ENCODE measurements at places on chromosomes 12 and 14.
A peak's percentile ranks its signal among the peaks of the same experiment; 100 is the strongest.

- DNase-seq: no peak
These were observed 81.6 kb downstream of the RAD52 start for GRCh38 chr12:867905-868304.

- peak; percentile 19 for DNase-seq
These were observed 142.9 kb upstream of the BTG1 start for GRCh38 chr12:92288561-92288960.

DNA sequence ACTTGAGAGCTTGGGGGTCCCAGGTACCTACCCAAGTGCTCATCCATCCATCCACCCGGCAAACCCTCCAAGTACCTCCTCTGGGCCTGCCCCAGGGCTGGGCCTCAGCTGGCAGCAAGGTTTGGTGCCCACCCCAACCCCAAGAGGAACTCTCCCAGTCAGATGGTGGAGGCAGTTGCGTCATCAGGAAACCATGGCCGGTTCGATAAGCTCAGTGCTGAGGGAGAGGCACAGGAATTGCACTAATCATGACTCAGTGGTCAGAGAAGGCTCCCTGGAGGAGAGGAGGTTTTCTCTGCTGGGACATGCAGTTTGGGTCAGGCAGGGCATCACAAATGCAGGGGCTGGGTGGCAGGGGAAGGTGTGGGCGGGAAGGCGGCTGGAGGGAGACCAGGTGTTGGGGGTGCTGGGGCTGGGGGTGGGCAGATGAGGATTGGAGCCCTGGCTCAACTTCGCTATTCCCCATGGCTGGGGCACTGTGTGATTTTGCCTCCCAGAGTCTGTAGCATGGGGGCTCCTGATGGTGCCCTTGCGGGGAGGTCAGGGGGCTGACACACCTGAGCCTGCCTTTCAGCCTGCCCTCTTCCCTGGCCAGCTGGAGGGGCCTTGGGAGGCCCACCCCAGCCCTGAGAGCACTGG, 32.2 kb downstream of the SH2B3 start:
- DNase-seq: no peak

DNA sequence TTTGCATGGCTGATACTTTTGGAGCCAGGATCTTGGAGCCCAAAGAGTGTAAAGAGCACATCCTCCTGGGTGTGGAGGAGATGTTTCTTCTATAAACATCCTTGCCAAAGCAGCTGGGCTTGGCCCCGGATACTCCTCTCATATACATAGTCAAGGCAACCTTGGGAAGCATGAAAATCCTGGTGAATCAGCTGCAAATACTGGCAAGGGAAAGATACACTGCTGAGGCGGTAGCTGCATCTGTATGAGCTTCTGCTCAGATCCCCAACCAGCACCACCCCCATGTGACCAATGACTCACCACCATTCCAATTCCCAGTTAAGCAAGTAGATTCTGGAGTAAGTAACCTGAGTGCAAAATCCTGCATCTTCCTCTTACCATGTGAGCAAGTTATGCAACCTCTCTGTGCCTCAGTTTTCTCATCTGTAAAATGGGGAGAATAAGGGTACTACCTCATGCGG, 567.4 kb downstream of the MED13L start:
- peak; percentile 88 for DNase-seq

DNA sequence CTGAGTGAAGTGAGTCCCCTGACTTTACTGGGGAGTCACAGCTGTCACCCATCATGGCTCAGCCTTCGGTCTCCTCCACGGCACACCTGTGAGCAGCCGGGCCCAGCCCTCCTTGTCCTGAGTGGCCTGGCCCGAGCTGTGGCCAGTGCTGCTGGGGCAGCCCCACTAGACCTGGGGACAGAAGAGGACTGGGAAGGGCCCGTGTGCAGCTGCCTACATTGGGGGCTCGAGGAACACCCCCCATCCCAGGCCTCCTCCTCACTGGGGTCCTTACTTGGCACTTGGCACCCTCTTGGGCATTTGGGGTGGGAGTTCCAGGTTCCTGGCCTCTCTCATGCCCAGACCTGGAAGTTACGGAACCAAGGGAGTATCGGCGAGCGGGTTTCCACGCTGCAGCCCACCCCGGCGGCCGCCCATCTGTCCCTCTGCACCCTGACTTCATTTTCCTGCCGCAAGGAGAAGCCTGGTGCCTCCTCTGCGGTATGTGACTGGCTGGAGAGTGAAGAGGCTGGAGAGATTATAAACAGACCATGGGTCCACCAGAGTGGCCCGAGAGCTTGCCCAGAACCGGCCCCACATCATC, 179.7 kb downstream of the KIF26A start:
- DNase-seq: no peak

- no peak for DNase-seq
These were observed 182.9 kb upstream of the SLC38A2 start for GRCh38 chr12:46555406-46555852.

GRCh38 chr14:59046746-59047145, 141.7 kb upstream of the DAAM1 start:
- DNase-seq: peak; percentile 24

DNA sequence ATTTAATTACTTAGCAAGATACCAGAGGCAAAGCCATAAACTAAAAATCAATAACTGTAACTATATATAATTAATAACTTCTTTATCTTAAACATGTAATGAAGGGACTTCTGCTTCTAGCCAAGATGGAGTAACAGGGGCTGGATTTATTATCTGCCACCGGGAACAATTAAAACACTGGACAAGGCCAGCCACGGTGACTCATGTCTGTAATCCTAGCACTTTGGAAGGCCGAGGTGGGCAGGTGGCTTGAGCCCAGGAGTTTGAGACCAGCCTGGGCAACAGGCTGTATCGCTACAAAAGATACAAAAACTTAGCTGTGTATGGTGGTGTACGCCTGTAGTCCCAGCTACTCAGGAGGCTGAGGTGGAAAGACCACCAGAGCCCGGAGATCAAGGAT, 113.6 kb downstream of the TAOK3 start:
- DNase-seq: no peak

GRCh38 chr12:56928262-56928661, 5.9 kb downstream of the SDR9C7 start:
- DNase-seq: no peak

GRCh38 chr14:76786601-76787000, 25.3 kb downstream of the VASH1 start:
- no peak for DNase-seq

GRCh38 chr12:71627438-71628002, 36.1 kb downstream of the ZFC3H1 start:
- no peak for DNase-seq

DNA sequence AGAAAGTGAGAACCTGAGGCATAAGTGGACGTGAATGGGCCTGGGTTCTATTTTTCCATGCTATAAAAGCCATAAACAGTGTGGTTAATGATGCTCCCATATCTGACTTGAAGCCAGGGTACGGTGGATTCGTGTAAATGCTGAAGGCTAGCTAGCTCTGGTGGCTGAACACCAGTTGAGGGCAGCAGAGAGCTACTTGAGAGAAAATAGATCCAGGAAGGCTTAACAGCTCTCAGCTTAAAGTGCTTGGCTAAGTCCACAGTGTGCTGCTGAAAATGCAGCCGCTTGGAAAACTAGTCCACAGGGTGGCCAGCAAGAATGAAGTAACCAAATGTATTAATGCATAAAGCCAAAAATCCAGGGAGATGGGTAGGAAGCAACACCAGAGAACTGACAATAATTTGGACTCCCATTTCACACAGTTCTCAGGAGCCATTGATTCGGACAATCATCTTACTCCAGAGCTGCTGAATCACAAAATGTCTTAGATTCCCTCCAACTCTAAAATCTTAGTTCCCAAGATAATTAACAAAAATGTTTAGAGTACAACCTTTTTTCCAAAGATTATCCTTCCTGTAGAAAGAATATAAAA, 15.0 kb upstream of the FOXG1 start:
- no peak for DNase-seq

GRCh38 chr14:94690896-94691659, 78.8 kb downstream of the GSC start:
- no peak for DNase-seq

DNA sequence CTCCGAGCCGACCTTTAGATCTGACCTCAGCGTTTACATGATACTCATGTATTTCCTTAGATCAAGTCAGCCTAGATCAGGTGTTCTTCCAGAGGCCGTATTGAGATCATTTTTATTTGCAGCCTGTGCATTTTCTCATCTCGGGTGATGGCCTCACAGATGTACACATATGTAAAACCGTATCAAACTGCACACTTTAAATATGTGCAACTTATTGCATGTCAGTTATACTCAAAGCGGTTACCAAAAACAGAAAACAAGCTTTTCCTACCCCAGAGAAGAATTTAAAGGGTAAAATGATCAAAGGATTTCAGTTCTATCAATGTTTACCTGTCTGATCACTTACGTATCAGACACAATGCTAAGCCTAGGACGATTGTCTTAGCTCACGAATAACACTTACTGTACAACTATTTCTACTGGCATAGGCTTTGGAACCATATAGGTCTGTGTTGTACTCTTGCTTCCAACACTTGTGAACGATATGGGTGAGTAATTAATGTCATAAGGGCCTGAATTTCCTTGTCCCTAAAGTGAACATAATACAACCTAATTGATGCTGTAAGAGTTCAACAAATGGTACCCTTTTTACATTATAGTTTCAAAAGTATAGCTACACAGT, 628 bp upstream of the LLPH start:
- no peak for DNase-seq

DNA sequence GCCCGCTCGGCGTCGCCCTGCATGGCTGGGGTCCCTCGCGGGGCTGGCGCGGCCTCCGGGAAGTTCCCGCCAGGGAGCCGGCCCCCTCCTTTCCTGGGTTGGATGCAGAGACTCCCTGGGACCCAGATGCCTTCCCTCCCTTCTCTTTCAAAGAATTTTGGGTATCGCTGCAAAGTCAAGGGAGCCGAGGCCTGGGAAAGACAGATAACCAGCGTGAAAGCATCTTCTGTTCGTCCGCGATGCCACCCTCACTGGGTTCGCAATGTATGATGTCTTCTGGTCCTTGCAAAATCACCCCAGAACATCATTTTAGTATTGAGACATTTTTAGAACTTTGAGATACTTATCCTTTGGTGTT, 451 bp downstream of the IRAK3 start:
- no peak for DNase-seq

DNA sequence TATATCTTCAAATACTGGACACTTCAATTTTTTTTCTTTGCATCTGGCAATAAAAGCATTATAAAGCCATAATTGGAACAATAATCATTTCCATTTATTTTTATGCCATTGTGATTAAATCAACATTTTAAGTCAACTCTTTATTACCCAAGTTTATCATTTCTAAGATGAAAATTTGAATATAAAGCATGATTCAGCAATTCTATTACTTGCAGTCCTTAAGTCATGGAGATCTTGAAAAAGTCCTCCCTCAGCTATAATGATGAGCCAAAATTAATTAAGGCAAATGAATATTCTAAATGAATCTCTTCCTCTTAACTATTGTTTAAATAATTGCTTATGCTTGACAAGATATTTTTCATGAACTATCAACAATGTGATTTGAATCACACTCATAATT, 65.7 kb downstream of the LIN7A start:
- no peak for DNase-seq

GRCh38 chr12:38669081-38669480, 236.3 kb downstream of the CPNE8 start:
- no peak for DNase-seq

- DNase-seq: no peak
These were observed 305.4 kb downstream of the BMP4 start for GRCh38 chr14:53651096-53651740.

DNA sequence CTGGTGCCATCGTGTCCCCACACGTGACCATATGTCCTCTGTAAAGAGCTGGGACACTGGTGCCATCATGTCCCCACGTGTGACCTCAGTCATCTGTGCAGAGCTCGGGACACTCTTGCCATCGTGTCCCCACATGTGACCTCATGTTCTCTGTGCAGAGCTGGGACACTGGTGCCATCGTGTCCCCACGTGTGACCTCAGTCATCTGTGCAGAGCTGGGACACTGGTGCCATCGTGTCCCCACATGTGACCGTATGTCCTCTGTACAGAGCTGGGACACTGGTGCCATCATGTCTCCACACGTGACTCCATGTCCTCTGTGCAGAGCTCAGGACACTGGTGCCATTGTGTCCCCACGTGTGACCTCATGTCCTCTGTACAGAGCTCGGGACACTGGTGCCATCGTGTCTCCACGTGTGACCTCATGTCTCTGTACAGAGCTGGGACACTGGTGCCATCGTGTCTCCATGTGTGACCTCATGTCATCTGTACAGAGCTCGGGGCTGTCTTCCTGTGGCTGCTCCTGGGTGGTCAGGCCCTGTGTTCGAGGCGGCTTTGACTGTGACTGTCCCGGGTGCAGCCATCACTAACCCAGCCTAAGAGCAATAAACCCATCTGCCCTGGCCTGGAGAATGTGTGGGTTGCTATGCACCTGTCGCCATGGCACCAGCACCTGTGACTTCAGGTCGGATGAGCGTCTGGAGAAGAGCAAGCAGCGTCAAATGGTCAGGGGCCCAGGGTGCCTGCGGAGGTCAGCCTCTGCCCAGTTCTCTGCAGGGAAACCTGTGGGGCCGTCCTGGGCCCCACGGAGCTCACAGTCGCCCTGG, 334.4 kb downstream of the ADGRD1 start:
- DNase-seq: no peak

DNA sequence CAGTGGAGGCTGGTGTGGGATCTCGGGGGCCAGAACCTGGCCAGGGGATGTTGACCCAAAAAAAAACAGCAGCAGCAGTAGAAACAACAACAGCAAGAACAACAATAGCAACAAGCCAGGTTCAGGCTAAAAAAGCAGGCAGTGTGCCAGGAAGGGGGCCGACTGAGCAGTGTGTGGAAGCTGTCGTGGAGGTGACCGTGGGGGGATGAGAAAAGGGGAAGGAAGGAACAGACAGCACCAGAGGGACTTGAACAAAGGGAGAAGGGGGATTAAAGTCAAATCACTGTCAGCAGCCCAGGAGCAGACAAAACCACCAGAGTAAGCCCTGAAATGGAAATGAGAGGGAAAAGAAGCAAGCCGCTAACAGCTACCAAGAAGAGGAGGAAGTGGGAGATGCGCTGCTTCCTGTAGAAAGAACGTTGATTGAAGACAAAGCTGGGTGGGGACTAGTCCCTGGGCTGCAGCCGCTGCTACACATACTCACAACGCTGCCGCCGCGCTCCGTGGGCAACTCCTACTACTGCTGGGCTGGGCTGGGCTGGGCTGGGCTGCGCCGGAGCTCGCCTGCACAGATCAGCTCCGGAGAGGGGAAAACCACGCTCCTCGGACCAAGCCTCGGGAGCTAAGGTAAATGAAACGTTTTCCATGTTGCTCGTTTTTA, at the start of gene GNG2:
Gene GNG2 (plus strand): TSS at position 449 of the 661 bp plus-strand sequence. CDS start 90,067 bp downstream, outside the sequence.
- peak; percentile 89 for DNase-seq

- DNase-seq: peak; percentile 34
These were observed 18.6 kb upstream of the EIF5 start for GRCh38 chr14:103315351-103315911.

GRCh38 chr12:75437564-75437963, 43.0 kb upstream of the GLIPR1 start:
- no peak for DNase-seq

- DNase-seq: no peak
These were observed 225.2 kb downstream of the NEDD1 start for GRCh38 chr12:97132270-97132669.

- DNase-seq: no peak
These were observed 77.1 kb downstream of the RASSF9 start for GRCh38 chr12:85759091-85759490.

GRCh38 chr14:92633274-92633616, 115.2 kb downstream of the LGMN start:
- no peak for DNase-seq

- DNase-seq: no peak
These were observed 342.9 kb downstream of the PAWR start for GRCh38 chr12:79347866-79348265.

- no peak for DNase-seq
These were observed 13.2 kb downstream of the SLC2A14 start for GRCh38 chr12:7859552-7859951.
